ENCODE measurements at places on chromosomes 16 and 17.

- no peak for DNase-seq
These were observed 71.8 kb upstream of the MRTFB start for GRCh38 chr16:13999071-13999894.

DNA sequence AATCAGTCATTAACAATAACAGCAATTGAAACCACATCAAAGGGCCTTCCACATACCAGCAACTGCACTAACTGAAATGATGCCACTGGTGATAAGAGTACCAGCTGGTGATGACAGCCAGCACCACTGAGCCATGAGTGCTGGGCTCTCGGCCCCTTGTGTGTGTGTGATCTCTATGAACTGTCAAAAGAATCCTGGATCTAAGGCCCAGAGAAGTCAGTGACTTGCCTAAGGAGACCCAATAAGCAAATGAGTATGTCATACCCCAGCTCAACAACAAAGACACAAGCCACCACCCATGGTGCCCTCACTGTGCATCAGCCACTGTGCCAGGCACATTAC is 220.9 kb downstream of the ZNF423 start:
- DNase-seq = no peak

DNA sequence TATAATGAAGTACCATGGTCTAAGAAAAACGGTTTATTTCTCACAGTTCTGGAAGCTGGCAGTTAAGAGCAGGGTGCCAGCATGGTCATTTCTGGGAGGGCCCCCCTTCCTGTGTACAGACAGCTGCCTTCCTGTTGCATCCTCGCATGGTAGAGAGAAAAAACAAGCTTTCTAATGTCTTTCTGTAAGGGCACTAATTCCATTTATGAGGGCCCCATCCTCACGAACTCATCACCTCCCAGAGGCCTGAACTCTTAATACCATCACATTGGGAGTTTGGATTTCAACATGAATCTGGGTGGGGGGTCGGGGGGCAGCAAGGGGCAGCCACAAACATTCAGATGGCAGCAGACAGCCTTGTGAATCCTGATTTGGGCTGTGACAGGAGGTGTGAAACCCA is 149.7 kb downstream of the CCDC182 start:
- no peak for DNase-seq

DNA sequence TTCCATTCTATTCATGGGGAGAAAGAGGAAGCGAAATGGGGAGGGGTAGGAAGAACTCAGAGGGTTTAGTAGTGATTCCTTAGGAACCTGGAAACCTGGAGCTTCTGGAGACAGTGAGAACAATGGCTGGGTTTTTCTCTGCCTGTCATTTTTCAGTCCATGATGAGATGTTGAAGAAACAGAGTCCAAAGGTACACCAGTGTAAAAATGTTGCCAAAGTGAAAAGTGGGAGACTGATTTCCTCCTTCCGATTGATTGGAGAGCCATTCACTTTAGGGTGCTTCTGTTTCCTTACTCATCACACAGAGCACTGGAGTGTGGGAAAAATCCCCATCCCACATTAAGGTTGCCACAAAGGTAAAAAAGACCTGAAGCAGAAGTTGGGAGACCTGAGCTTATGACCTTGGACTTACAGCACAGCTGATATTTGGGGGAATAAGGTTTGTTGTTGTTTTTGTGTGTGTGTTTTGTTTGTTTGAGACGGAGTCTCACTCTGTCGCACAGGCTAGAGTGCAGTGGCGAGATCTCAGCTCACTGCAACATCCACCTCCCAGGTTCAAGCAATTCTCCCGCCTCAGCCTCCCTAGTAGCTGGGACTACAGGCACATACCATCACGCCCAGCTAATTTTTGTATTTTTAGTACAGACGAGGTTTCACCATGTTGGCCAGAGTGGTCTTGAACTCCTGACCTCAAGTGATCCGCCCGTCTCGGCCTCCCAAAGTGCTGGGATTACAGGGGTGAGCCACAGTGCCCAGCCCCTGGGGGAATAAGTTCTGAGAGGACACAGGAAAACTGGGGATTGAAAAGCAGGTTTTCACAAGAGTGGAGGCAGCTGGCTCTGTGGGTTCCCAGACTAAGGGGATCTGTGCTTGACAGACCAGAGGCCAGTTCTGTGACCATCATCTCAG is 1.4 kb upstream of the DHX8 start:
- DNase-seq = no peak

DNA sequence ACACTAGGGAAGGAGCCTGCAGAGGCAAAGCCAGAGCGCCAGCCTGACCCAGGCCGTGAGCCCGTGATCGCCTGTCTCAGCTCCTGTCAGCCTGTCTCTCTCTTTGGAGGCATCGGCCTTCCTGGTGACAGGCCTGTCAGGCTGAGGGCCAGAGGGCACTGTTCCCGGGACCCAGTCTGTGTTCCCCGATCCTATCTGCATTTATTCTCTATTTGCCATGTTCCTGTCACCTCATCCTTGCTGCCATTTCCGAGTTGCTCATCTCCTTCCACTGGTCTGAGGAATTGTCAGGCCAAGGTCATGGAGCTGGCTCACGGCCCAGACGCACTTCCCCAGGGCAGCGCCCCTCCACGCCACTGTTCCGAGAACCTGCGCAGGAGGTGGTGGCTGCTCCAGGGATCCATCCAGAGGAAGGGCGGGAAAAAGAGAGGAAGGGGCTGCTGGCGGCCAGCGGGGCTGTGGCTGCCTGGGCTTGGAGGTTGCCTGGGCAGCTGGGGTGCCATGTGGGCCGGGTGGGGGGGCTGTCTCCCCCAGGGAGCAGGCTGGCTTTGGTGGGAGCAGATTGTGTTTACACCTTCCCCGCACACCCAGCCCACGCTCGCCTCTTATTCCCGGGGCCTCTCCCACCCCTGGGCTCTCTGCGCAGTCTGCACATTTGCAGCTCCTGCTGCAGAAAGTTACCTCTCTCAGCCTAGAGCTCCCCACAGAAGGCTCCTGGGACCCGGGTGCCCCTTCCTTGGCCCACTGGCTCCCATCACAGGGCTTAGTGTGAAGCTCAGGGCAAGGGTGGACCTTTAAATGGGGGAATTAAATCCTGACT is 4.9 kb downstream of the PRCD start:
- DNase-seq = no peak

GRCh38 chr17:3529817-3530741 is 27.5 kb downstream of the TRPV3 start:
- no peak for DNase-seq

- DNase-seq = no peak
These were observed 26.3 kb downstream of the NLRP1 start for GRCh38 chr17:5557990-5558389.

GRCh38 chr17:43576563-43577229 is 30.6 kb upstream of the ETV4 start:
- DNase-seq = peak; percentile 49

DNA sequence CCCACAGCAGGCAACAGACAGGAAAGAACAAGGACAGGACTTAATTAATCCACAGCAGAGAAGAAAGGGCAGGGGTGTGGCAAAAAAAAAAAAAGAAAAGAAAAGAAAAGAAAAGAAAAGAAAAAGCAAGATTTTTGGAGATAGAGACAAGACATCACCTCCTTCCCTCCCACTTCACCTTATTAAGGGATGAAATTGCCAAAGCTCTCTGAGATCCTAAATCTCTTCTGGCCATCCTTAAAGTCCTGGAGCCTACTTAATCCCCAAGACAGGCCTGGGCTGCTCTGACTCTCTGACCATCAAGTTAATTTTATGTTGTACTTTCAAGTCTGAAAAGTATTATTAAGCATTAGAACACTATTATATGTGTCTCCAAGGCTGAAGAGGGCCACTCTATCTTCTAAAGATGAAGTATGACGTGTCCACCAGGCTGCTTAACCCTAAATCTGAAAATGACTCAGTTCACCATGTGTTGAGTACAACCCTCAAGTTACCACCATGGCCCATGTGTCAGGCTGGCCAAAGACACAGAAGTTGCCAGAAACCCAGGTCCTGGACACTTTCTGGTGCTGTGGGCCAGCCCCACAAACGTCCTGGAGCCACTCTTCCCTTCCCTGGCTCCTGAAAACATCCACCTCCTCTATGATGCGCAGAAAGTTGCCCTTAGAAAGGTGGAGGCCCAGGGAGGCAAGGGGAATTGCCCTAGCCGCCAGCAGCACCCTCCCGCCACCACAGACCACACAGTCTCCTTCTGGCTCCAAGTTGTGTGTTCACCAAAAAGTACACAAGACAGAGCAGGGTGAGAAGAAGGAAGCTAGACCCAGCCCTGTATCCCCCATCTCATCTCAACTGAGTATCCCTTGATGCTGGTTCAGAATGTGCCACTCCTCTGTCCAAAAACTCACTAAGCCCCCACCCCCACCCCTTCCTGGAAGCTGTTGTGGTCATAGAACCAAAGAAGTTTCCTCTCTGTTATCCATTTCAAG is 2.7 kb downstream of the SOCS1 start:
- no peak for DNase-seq

DNA sequence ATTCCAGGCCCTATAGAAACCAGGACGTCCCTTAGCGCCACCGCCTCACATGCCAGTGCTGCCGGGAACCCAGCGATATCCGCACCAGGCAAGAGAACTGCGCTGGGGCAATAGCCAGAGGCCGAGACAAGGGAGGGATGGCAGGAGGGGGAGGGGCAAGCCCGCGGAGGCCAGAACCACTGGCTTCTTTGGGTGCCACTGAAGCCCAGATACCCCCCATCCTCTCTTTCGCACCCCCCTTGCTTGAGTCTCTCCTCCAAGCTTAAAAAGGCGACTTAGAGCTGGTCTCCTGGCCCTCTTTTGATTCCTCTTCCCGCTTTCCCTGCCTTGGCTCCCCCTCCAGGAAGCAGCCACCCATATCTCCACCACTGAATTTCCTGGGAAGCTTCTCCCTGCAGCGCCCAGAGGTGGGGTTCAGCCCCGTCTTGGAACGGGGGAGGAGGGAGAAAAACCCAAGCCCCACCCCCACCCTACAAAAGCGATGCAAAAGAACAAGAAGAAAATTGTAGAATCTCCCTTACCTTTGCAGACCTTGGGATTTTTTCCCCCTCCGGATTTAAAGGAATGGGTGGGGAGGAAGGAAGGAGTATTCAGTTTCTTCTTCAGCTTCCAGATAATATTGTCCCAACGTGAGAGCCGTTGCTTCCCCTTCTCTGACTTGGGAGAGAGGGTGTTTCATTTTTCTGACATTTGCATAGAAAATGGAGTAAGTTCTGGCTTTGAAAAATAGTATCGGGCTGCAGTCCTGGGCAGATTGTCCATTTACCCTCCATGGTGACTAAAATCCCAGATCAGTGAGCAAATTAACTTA is 622 bp downstream of the HOXB6 start:
- DNase-seq = no peak

- DNase-seq = peak; percentile 70
These were observed 22.7 kb downstream of the CYTH1 start for GRCh38 chr17:78759203-78759968.

GRCh38 chr17:78127239-78127887 is 1.2 kb downstream of the TMC6 start:
- peak; percentile 49 for DNase-seq

DNA sequence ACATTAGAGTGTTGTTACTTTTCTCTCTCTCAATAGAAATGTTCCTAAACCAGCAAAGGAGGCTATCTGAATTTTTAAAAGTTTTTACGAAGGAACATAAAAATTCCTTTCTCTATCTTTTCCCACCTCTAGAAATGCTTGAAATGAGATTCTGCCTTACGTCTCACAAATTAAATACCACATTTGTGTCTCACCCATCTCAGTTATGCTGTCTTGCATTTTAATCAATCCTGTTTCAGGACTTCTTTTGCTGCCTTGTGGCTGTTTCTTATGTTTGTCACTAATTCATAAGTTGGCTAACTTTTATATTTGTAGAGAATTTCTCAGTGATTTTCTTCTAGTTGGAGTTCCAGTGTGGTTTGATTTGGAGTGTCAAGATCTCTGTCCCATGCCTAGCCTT is 3.5 kb downstream of the OMG start:
- no peak for DNase-seq

DNA sequence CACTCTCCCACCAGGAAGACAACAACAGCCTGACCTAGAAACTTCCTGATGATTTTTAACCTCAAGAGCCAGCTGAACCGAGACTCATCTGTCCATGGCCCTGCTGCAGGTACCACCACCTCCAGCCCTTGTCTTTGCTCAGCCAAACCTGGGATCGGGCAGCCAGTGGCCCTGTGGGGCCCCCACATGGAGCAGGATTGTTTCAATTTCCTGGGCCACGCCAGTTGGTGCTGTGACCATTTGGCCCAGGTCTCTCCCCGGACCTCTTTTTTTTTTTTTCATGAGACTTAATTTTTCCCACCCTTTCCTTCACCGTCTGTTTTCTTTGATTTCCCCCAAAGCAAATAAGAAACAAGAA is 8.3 kb upstream of the HOXB2 start:
- no peak for DNase-seq

- no peak for DNase-seq
These were observed 51.9 kb downstream of the ABCA8 start for GRCh38 chr17:68903286-68903685.

- no peak for DNase-seq
These were observed 14.2 kb downstream of the CLCN7 start for GRCh38 chr16:1460602-1461138.

DNA sequence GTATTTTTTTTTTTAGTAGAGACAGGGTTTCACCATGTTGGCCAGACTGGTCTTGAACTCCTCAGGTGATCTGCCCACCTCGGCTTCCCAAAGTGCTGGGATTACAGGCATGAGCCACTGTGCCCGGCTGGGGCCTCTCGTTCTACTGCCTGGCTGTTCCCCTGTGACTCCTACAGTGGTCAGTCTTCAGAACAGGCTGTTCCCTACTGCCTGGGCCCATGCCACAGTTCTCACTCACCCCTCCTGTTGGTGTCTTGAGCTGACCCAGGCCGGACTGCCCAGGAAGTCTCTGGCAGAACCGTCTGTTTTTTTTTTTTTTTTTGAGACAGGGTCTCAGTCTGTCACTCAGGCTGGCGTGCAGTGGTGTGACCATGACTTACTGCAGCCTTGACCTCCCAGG is 3.3 kb downstream of the CDK3 start:
- DNase-seq = no peak

DNA sequence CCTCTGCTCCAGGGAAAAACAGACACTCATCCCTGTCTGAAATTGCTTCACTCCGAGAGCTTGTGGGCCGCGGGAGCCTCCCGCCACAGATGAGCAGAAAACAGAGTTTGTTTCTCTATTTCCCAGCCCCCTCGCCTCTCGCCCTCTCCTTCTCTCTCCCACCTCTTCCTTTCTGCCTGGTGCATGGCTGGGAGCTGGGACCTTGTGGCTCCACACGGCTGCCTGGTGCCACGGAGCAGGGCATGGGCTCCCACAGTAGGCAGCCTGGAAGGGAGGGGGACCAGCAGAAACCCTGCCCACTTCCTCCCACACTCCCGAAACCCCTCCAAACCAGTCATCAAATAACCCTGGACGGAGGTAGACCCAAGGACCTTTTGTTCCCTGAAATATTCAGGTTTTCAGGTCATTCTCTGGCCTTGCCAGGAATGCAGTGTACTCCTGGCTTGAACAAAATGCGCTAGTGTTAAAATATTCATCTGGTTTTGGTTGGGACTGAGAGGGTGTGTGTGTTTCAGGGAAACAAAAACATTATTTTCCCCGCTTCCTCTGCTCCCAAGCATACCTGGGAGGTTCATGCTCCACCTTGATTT is 204.9 kb downstream of the C16orf78 start:
- no peak for DNase-seq

GRCh38 chr17:73998653-73999645 is 204.5 kb upstream of the RPL38 start:
- peak; percentile 65 for DNase-seq

All from T-helper 17 cell (primary cell).